ENCODE measurements at places on chromosomes 2 and 18.

DNA sequence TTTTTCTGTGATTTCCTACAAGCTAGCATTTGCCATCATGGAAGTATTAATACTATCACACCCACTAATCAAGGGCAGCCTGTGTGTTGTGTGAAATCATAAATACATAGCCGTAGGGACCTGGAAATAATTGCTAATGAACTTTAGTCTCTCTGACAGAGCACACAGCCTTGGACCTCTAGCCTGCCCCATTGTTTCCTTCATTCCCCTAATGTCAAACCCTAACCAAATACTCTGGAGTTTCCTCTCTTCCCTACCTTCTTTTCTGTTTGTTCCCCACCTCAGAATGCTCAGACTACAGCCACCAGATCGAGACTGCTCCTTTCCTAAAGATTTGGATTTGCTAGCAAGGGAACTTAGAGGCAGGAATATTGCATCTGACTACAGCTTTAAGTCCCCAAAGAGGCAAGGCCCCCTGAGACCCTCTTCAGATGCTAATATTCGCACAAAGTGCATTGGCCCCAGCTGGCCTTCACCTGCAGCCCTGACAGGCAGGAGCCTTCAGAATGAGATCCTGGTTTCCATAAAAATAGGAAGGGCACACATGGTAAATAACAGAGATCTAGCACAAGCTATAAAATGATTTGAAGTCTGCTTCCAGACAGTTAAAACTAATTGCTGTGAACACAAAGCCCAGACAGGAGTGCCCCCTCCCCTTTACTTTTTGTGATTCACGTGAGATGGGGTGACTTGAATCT lies 279.2 kb upstream of the DCC start:
- DNase-seq: no peak

DNA sequence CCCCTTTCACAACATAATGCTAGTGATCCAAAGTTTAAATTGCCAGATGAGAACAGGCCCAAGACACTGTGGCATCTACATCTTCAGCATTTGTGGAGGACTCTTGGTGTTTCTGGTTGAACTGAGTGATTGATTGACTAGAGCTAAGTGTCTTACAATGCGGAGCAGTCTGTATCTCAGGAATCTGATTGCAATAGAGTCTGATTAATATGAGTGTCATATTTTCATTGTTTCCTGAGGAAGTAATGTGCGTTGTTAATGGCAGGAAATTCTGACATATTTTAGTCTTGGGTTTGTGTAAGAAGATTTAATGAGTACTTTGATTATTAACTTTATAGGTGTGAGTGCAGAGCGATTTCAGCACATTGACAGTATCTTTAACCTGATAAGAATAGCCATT lies 82.0 kb upstream of the PROKR1 start:
- DNase-seq: no peak

GRCh38 chr2:168916331-168916675 lies 15.2 kb downstream of the G6PC2 start:
- no peak for DNase-seq

DNA sequence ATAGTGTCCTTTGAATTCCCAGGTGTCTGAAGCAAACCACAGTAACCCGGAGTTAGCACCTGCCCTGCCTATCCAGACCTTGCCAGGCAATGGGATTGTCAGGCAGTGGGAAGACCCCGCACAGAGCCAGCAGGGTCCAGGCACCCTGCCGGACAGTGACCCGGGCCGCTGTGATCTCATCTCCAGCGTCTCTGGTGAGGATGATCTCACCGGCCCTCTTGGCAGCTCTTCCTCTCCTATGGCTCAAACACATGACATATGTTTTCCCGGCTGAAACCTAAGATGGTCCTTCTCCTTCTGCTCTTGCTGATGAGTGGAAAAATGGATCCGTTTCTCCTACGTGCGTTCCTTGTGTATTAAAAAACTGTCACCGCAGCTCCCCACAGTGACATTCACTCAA lies 75.1 kb downstream of the ACOXL start:
- DNase-seq: no peak

DNA sequence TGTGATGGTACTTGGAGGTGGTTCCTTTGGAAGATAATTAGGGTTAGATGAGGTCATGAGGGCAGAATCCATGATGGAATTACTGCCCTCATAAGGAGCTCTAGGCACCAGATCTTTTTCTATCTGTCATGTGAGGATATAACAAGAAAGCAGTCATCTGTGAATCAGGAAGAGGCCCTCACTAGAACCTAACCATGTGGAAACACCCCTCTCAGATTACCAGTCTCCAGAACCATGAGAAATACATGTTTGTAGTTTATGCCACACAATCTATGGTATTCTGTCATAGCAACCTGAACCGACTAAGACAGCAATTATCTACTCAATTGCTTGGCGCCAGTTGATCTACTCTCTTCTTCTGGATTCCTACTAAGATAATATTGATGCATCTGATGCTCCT lies 2.4 kb upstream of the SERPINB10 start:
- DNase-seq: no peak

GRCh38 chr2:152962446-152962845 lies 244.0 kb downstream of the ARL6IP6 start:
- no peak for DNase-seq

DNA sequence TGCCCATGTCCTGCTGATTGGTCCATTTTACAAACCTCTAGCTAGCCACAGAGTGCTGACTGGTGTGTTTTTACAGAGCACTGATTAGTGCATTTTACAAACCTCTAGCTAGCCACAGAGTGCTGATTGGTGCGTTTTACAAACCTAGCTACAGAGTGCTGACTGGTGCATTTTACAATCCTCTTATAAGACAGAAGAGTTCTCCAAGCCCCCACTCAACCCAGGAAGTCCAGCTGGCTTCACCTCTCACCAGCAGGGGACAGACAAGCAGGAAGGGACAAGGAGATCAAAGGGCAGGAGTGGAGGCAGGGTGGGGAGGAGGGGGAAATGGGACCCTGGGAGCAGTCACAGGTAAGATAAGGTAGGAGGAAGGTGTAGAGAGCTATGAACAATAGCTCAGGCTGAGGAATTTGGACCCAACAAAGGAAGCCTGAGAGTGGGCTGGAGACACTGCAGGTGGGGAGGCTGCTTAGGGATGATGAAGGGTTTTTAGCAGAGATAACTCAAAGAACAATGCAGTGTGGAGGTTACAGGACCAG lies 37.1 kb downstream of the SH2D6 start:
- no peak for DNase-seq

GRCh38 chr2:10001586-10001985 lies 41.8 kb upstream of the KLF11 start:
- DNase-seq: no peak

DNA sequence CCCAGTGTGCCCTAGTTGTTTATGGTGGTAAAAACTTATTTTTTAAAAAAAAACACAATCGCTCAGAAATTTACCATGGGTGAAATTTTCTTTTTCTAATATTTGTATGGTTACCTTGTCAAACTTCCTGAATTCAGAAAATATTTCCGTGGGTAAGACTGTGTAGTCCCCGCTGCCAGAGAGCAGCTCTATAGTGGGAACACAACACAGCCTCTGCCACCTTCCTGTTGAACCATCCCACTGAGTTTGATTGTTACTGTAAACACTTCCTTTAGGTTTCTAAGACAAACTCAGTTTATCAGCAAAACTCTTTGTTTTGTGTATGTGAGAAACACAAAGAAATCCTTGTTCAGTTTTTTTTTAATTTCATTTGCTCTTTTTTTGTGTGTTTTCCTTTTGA lies 17.9 kb downstream of the DNAH6 start:
- no peak for DNase-seq

- DNase-seq: no peak
Observed at GRCh38 chr18:42363446-42364441, 408.7 kb downstream of the PIK3C3 start.

All from natural killer cell treated with Interleukin-12 subunit alpha and Interleukin-12 subunit beta and Interleukin-15 and Interleukin-18, amount 100 ng/mL, for 72 hours (primary cell).